ENCODE measurements at places on chromosomes 11 and 22. TPM values are rescaled to one million over a fixed set of nuclear protein-coding genes. Genes with fewer than 3 reads are reported as not detected.

Gene PNPLA2
- total RNA-seq: 27.8 TPM

Gene PDGFD
- total RNA-seq: 30.0 TPM

DNA sequence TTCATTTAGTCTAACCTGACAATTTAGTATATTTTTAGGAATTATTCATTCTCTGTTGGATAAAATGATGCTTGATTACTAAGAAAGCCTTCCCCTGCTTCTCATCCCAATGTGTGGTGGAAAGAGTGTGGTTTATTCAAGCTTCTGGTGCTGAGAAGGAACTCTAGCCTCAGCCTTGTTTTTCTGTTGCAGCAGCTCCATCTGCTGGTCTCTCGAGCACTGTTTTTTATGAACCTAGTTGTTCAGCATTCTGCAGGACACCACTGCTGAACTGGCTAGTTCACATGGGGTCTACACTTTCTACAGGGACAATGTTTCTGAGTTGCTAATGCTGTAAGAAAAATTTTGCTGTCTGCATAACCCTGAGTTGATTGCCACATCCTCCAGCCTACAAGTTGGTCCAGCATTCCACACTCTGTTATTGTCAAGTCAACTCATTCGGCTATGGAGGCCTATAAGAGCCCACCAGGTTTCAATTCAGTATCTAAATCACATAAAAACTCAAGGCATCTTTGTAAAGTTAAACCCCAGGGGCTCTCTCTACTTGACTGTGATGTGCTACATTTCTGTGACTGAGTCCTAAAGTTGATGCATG lies 14.3 kb downstream of the OR2AG2 start:
- peak; percentile 60 for DNase-seq

Gene ANO5
- not detected for total RNA-seq

GRCh38 chr22:21764038-21764804 lies 28.6 kb upstream of the YPEL1 start:
- no peak for DNase-seq

Gene CDC42BPG
- total RNA-seq: 0.54 TPM

Gene ALDH3B1
- total RNA-seq: 16.8 TPM

Gene TMPRSS4
- not detected for total RNA-seq

GRCh38 chr22:29307596-29308147 lies 1.2 kb downstream of the GAS2L1 start:
- no peak for DNase-seq

Gene PTPN5
- total RNA-seq: not detected

DNA sequence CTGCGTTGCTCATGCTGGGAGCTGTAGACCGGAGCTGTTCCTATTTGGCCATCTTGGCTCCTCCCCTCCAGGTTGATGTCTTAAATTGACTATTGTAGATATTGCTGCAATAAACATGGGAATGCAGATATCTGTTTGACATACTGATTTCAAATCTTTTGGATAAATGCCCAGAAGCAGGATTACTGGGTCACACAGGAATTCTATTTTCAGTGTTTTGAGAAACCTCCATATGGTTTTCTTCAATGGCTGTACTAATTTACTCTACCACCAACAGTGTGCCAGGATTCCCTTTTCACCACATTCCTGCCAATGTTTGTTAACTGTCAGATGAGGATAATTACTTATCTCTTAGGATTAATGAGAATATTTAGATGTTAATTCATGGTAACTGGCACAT lies 467.0 kb downstream of the LUZP2 start:
- no peak for DNase-seq

- peak; percentile 95 for DNase-seq
These were observed 2.3 kb upstream of the ST3GAL4 start for GRCh38 chr11:126352934-126353801.

DNA sequence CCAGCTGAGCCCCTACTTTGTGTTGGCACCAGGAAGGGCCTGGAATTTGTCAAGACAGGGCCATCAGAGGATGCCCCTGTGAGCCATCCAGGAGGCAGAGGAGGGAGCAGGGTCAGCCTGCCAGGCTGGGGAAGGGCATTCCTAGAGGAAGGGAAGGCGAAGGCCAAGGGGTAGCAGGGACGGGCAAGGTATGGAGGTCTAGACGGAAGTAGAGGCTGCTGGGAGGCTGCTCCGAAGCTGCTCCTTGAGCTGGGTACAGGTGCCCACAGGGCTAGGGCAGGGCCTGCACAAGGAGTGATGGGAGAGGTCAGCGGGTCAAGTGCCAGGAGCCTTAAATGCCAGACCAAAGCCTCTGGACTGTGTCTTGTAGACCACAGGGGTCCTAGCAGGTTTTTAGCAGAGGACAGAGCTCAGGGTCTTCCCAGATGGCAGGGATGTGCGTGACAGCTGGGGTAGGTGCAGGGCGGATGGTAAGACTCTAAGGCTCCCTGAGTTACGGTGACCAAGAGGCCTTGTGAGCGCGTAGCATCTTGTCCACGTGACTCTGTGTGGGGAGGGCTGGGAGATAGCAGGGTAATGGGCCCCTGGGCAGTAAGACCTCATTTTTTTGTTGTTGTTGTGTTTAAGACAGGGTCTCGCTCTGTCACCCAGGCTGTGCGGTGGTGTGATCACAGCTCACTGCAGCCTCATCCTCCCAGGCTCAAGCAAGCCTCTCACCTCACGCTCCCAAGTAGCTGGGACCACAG lies 31.7 kb upstream of the CSNK1E start:
- no peak for DNase-seq

Gene KCNJ1
- not detected for total RNA-seq

GRCh38 chr22:43047605-43048004 lies 32.7 kb upstream of the PACSIN2 start:
- DNase-seq: no peak

DNA sequence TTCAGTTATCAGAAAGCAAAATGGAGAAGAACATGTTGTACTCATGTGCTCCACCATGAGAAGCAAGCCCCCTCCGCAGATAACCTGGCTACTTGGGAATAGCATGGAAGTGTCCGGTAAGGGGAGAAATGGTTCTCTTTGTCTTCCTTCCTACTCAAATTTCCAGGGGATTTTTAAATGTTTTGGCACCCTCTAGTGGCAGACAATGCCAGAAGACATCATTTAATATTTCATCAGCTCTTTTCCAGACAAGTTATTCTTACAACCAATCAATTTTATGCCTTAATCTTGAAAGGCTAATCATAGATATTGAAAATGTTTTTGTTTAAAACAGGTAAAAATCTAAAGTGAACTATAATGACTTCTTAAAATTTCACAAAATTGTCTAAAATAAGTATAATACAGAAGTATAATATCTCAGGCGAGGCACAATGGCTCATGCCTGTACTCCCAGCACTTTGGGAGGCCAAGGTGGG lies 15.7 kb downstream of the CRTAM start:
- DNase-seq: peak; percentile 80

Gene CEP57
- total RNA-seq: 60.5 TPM

DNA sequence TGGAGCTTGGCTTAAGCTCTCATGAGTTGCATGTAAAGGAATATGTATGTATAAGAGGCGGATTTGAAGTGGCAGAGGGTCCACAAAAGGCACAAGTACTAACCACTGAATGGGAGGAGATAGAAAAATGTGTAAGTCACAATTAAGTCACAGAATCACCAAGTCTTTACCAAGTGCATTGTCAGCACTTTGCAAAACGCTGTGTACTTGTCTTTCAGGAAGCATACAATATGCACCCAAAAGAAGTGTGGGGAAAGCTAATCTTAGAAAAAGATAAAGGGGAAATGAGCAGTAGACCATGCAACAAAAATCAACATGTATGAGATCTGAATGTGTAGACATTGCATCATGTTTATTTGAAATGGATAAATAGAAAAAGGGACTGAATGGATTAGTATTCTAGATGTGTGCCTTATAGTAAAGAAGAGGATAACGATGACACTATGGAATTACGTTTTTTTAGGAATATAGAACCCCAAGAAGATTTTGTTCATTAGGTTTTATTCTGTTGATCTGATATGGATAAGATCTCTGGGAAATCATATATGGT lies 4.5 kb downstream of the CNTF start:
- no peak for DNase-seq

Gene DRD4
- not detected for total RNA-seq

GRCh38 chr11:67278939-67279588 lies 10.0 kb upstream of the ANKRD13D start:
- DNase-seq: no peak

Gene MMP20
- not detected for total RNA-seq

Gene A4GALT
- total RNA-seq: 2.5 TPM

DNA sequence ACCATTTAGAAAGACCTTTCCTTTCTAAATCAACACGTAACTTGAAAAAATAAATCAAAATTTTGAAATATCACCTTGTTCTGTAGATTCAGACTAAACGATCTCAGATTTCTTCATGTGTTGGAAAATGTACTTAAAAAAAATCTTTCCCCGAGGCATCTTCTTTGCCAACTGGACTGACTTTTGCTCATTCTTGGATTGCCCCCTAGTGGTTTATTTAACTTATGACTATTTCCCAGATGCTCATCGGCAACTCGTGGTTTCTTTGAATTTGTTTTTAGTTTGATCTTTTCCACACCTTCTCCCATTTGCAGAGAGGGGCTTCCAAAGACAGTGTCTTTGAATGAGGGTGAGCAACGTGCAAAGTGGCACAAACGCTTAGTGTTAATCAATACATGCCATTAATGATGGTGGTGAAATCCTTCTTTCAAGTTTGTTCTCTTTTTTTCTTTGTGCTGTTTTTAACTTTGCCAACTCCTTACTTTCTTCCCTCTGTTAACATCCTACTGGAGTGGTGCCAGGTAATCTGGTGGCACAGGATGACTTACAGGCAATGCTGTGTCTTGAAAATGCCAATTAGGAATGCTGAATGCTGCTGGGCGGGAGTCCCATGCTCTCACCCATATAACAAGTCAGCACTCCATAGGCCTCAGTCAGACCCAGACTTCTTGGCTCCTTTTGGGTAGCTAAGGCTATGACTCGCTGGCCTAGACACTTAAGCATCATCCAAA lies 18.3 kb downstream of the PRSS23 start:
- DNase-seq: peak; percentile 82

Gene ROBO4
- total RNA-seq: 0.99 TPM

- DNase-seq: peak; percentile 100
These were observed 19.4 kb downstream of the TEAD1 start for GRCh38 chr11:12693479-12694182.

DNA sequence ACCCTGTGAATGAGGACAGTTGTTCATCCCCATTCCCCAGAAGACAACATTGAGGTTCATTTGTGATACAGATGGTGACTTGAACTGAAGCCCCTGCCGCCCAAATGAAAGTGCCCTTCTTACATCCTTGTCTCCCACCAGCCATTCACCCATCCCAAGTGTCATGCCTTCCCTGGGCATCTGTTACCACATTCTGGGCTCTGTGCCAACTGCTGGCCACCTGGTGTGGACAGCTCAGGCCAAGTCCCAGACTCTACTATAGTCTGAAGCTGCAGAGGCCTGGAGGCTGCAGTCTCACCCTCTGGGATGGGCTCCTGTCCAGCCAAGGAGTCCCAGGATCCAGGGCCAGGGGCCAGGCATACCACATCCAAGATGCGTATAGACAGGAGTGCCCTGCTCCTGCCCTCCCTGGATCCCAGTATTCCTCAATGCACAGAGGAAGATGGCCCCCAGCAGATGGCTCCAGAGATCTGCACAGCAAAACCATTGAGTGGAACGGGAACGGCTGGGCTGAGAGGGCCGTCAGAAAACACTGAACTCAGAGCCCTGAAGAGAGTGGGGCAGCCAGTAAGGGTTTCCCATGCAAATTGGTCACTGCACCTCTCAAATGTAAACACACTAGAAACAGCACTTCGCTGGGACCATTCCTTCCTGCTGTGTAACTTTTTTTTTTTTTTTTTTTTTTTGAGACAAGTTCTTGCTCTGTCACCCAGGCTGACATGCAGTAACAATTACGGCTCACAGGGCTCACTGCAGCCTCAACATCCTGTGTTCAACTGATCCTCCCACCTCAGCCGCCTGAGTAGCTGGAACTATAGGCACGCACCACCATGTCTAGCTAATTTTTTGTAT lies 22.8 kb downstream of the ARRB1 start:
- DNase-seq: peak; percentile 92

DNA sequence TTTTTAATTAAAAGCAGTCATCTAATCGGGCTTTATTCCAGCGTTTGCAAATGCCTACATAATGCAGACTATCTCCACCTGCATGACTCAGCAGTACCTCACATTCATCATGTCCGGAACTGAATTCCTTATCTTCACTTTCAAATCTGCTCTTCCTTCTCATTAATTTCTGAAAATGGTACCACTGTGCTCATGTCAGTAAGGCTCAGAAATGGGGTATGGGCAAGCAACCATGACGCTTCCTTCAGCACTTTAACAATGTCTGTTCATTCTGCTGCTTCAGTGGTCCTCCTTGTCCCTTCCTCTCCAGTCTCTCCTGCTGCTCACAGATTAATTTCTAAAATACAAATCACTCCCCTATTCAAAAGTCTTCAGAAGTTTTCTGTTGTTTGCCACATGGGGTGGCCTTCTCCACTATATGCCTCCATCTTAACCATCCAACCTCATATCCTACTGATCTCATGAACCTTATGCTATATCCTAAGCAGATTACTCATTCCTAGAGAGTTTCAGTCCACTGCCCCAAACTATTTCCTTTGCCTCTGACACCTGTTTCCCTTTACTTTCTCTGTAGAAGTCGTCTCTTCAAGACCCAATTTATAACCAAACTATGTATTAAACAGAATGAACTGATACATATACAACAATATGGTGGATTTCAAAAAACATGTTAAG lies 7.0 kb downstream of the GTF2H1 start:
- DNase-seq: peak; percentile 45

Gene SLC17A6
- not detected for total RNA-seq

DNA sequence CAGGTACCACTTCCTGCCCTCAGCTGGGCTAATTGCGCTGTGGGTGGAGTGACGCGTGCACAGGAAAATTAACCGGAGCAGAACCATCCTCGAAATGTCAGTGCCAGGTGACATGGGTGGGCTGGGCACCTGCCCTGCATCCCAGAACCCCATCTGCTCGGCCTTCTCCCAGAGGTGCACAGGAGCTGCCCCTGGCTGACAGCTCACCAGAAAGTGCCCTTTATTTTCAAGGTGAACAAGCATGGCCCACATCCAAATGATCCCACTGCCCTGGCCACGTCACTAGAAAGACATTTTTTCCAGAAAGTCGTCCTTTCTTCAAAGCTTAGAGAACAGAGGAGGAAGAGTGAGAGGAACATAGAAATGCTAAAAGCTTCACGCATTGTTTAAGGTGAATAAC lies 4.1 kb upstream of the ELFN2 start:
- peak; percentile 77 for DNase-seq

GRCh38 chr11:115222218-115222862 lies 281.9 kb downstream of the CADM1 start:
- peak; percentile 92 for DNase-seq

DNA sequence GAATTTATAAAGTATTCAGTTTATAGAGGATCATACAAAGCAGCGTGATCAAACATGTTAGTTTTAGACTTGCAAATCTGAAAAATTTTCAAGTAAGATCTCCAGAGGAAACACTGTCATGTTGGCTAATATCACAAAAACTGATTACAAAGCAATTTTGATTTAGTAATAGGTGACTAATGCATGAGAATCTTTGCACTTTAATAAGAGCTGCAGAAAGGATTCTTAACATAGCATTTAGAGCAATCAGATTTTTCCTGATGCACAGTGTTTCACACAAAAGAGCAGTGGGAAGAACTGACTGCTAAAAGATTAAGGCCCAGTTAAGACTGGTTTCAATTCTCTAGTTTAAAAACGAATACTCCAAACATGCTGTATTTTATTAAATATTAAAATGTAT lies 321.2 kb downstream of the GUCY1A2 start:
- DNase-seq: peak; percentile 58

Gene OR2AG2
- total RNA-seq: not detected
